ENCODE measurements at places on chromosomes 16 and 17.

- peak; percentile 52 for DNase-seq
These were observed 25.9 kb downstream of the BRIP1 start for GRCh38 chr17:61837175-61838051.

DNA sequence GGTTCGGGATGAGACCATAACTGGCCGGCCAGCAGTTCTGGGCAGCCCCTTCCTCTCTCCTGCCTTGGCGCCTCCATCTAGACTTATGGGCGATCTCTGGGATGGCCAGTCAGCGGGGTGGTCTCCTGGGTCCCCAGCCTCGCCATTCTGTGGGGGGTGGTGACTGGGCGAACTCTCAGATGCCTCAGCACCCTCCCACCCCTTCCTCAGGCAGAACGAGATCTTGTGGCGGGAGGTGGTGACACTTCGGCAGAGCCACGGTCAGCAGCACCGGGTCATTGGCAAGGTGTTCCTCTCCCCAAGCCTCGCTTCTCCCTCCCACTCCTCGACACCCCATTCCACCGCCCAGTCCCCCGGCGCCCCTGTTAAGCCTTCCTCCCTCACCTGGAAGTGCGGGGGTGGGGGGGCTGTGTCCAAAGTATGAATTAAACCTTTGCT, 1.6 kb downstream of the HSF4 start:
- DNase-seq: no peak

DNA sequence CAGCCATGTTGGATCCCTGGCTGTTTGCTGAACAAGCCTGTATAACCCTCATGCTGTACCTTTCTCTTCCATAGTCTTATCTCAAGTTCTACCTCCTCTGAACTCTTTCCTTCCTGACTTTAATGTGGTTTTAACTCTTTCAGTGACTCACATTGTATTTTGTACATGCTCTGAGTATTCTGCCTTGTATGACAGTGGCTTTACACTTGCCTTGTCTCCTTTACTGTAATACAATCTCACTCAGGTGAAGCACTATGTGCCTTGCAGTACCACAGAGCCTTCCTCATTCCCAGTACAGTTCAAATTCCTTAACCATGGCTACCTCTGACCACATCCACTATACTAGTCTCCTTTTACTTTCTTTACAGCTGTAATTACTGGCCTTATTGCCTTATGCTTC, 14.1 kb downstream of the PSMD11 start:
- no peak for DNase-seq

- DNase-seq: no peak
These were observed 14.9 kb upstream of the CBFA2T3 start for GRCh38 chr16:88991813-88992350.

- DNase-seq: peak; percentile 50
These were observed 522 bp downstream of the NAGS start for GRCh38 chr17:44004761-44005526.

- no peak for DNase-seq
These were observed 118.1 kb downstream of the IRX5 start for GRCh38 chr16:55048745-55049144.

GRCh38 chr17:704111-704864, 10.4 kb downstream of the VPS53 start:
- DNase-seq: no peak

GRCh38 chr17:59963738-59964481, 630 bp downstream of the RNFT1 start:
- DNase-seq: peak; percentile 54

DNA sequence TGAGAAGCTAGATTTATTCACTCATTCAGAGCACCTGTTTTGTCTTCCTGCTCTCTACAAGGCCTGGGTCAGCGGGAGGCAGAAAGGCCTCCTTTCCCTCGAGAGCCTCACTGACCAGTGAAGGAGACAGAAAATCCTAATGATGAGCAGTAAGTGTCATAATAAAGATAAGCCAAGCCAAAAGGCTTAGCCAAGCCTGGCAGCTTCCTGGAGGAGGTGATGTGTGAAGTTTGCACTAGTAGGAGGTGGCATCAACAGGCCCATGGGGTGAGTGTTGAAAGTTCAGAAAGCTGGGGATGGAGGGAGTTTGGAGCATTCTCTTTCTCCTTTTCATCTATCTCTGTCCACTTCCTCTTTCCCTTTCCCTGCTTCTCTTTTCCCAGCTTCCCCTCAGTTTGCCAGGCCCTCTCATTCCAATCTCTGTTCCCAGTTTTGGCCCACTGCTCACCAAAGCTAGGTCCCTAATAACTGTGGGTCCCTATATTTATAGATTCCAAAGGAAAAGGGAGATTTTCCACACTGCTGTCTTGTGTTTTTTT, 16.5 kb upstream of the SPNS3 start:
- DNase-seq: no peak

- peak; percentile 57 for DNase-seq
These were observed 10.3 kb downstream of the NT5M start for GRCh38 chr17:17313350-17313991.

DNA sequence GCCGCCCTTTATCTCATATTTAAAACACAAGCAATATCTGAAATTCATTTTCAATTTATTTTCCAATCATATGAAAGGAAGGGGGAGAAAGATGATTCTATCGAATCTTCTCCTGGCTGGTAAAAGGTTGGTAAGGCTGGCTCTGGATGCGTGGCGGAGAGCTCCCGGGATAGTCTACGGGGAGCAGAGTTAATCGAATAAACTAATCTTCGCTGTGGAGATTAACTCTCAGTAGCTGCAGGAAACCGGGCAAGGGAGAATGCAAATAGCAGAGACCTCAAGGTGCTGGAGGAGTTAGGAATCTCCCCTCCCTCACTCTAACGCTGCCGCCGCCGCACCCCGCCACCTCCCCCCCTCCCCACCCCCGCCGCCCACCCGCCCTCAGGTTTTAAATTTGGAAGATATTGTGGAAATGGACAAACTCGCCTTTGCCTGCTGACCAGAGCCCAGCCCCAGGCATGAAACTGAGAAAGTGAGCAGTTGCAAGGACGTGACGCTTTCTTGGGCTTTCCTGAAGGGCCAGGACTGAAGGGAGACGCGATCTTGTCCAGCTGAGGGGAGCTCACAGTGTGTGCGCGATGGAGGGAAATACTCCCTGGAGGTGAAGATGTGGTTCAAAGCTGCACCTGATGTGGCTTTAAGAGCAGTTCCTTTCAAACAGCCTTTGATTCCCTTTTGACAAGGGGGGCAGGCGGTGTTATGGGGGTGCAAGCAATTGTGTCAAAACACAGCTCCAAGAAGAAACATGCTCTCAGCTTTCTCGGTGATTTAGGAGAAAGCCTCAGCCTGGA, 308.2 kb upstream of the IRX3 start:
- no peak for DNase-seq

- no peak for DNase-seq
These were observed 90.1 kb upstream of the GSE1 start for GRCh38 chr16:85522842-85523601.

DNA sequence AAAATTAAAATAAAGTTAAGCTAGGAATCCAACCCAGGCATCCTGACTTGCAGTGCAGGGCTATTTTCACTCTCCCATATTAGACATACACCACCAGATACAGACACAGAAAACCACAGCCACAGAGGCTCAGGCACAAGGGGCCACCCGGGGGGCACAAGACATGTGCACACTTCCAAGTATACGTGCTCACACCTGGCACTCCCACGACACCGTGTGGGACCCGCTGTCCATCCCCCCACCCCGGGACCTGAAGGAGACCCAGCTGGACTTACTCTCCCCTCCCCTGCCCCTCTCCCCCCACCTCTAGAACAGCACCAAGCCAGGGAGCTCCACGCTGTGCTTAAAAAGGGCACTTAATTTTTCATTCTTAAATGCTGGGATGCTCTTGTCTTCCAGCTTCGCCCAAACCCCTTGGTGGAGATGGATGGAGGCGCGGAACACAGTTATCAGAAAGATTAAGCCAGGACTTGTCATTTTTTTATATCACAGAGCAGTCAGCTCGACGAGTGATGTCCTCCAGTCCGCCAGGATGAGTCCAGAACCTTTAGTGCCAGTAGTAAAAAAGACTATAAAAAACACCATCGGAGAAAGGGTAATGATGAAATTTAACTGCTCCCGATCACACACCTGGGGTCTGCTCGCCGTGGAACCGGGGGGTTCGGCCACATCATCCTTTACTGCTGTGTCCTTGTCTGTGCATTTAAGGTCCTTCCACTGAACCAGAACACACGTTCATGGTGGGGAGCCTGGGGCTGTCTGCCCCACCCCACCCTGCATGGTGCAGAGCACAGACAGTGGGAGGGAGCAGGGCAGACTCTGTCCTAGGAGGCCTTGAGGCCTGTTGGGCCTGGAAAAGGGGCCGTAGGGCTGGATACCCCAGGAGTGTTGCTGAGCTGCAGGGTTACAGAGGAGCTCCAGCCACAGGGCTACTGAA, 73.3 kb upstream of the LHX1 start:
- no peak for DNase-seq

DNA sequence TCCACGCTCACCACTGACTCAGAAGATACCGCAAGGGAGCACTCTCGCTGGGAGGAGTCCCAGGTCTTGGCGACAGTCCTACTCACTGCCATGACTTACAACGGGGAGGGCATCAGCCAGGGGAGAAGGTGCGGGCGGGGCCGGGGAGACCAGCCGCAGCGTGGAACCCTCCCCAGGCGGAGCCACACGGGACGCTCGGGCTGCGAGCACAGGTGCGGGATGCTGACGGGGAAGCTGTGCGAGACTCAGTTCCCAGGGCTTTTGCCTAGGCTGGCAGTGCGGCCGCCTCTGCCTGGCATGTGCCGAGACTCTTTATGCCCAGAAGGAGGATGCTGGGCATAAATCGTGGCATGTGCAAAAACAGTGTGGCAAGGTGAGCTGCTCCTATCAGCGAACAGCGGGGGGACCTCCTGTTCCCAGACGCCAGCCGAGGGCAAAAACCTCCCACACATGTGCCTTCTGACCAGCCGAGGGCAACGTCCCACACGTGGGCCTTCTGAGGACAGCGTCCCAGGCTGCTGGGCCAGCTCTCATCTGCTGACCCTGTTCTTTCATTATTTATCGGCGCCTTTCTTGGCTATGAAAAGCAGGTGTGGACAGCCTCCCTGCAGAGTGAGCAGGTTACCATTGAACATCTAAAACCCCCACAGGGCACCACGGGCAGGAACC, 6.1 kb downstream of the GALNS start:
- no peak for DNase-seq

DNA sequence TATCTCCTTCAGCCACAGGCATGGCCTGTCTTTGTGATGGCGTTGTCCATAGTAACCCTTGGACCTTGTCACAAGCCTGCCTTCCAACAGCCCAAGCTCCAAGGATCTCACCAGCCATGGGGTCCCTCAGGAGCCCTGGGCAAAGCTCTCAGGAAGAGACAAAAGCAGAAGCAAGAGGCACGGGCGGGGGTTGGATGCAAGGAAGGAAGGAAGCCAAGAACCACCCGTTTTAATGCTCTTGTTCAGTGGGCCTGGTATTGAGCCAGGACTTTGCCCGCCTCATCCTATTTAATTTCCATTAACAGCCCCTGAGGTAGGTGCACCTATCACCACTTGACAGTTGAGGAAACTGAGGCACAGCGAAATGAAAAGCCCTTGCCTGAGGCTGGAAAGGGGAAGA, 32.3 kb upstream of the GOSR2 start:
- no peak for DNase-seq
